ENCODE measurements at places on chromosomes 3 and 15. TPM values are rescaled to one million over a fixed set of nuclear protein-coding genes. Genes with fewer than 3 reads are reported as not detected.
A peak's percentile ranks its signal among the peaks of the same experiment; 100 is the strongest.

- no peak for DNase-seq
Observed at GRCh38 chr15:96997538-96997937, 667.0 kb downstream of the NR2F2 start.

- no peak for DNase-seq
Observed at GRCh38 chr3:10370429-10370828, 49.5 kb upstream of the SEC13 start.

- no peak for DNase-seq
Observed at GRCh38 chr3:87199628-87200027, 27.5 kb upstream of the CHMP2B start.

DNA sequence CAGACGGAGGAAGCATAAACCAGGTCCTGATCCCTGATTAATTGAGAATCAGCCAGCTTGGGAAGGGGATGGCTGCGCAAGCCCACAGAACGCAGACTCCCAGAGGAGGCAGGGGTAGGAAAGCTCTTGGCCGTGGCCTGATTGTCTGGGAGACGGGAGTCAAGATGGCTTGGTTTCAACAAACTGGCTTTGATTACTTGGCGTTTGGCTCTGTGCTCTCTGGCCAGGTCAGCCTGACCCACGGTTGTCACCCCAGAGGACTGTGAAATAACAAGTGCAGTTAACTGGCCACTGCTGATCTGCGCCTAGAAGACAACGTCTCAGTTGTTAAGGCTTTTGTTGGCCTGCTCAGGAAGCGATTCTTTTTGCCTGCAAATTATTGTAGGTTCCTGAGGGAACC lies 387.0 kb upstream of the PROK2 start:
- DNase-seq = no peak

DNA sequence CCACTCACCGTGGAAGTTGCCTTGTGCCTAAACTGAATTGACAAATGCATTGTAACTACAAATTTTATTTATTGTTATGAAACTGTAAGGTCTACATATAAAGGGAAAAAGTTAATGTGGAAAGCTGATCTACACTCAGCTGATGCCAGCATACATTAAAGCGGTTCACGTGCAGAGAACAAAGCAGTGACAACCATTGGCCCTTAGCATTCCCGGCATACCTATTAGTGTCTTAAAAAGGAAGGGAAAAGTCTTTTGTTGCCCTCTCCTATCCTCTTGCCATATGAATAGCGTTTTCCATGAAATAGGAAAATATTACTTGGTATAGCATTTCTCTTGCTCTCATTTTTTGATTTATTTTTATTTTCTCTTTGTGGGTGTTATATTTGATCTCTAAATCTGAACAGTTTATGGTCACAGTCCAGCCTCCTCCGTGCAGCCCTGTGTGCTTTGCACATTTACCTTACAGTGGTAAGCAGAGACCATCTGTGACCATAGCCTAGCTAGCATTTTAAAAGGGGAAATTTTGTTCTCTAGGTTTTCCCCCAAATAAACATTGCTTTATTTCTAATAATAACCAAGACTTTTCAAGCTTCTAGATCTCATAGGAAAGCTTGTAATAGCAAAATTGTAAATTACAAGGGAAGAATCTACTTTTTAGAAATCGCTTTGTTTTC lies 89.7 kb upstream of the CGNL1 start:
- no peak for DNase-seq

The GPR149 gene
- not detected for total RNA-seq

GRCh38 chr15:38768970-38769369 lies 204.4 kb upstream of the RASGRP1 start:
- DNase-seq = no peak

DNA sequence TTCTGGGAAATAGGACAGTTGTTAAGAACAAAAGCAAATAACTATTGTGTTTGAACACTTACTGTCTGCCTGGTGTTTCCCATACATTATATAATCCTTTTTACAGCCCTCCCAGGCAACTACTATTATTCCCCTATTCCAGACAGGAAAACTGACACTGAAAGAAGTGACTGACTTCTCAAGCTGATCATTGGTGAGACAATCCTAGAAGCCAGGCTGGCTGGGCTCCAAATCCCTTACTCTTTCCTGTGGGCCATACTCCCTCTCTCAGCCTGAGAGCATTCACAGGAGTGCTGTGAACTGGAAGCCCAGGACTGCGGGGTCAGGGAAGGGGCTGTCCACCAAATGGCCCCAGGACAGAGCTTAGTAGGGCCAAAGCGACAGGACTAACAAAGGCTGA lies 39.2 kb upstream of the PDE8A start:
- no peak for DNase-seq

The TRIM59 gene
- total RNA-seq = 14.0 TPM

The AAGAB gene
- 28.2 TPM for total RNA-seq

The GPR15 gene
- 10.8 TPM for total RNA-seq

DNA sequence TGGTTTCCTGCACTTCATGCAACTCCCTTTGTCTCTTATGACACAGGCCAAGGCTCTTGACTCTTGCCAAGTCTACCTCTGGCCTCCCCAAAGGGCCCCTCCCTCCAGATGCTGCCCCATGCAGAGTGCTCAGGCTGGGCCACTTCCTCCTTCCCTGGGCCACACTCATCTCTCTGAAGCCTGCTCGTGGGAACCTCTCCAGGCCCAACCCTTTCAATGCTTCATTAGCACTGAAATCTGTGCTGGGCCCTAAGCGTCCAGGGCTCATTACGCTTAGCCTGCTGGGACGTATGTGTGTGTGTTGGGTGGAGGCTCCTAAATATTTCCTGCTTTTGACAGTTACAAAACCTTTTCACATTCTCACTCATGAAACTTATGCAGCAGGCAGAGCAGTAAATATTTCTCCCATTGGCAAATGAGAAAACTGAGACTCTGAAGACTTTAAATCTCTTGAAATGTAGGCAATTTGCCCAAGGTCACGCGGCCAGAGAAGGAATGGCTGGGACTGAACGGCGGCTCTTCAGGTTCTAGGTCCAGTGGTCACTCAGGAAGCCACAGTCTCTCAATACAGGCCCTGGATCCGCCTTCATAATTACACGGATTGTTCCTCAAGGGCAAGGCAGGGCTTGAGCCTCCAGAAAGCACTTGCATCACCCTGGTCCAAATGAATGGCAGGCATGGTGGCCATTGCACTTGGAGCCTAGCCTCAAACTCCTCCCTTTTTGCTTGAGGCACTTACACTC lies 241.7 kb upstream of the HES1 start:
- no peak for DNase-seq

The MEGF11 gene
- not detected for total RNA-seq

DNA sequence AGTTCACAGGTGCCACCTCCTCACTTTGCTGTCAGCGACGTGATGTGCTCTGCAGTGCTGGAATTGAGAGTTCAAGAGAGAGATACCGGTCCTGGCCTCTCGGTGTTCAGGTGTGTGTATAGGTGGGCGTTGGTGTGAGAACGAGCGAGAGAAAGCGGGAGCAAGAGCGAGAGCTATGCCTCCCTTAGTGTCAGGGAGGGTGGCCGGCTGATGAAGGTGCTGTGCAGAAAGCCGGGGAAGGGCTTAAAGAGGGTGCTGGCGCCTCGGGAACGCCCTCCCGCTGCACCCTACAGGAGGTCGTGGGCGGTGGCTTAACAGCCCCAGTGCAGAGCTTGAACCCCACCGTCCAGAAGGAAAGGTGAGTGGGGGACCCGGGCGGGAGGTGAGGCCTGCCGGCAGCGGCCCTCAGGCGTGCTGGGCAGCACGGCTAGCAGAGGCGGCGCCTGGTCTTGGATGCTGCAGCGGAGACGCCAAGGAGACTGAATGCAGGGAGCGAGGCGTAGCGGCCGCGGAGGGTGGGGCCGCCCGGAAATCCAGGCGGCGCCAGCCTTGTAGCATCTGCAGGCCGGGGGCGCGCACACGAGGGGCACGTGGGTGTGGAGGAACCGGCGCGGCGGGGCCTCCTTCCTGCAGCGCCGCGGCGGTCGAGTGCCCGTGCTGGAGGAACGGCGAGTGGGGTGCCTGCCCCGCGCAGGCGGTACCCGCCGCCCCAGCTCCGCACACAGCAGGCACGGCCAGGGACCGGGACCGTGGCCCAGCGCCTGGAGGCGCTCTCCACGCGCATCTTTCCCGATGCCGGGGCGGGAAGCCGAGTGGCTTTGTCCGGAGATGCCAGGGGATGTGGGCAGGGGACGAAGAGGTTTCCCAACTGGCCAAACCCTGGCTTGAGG lies 246.8 kb upstream of the TOPAZ1 start:
- DNase-seq = peak; percentile 17

DNA sequence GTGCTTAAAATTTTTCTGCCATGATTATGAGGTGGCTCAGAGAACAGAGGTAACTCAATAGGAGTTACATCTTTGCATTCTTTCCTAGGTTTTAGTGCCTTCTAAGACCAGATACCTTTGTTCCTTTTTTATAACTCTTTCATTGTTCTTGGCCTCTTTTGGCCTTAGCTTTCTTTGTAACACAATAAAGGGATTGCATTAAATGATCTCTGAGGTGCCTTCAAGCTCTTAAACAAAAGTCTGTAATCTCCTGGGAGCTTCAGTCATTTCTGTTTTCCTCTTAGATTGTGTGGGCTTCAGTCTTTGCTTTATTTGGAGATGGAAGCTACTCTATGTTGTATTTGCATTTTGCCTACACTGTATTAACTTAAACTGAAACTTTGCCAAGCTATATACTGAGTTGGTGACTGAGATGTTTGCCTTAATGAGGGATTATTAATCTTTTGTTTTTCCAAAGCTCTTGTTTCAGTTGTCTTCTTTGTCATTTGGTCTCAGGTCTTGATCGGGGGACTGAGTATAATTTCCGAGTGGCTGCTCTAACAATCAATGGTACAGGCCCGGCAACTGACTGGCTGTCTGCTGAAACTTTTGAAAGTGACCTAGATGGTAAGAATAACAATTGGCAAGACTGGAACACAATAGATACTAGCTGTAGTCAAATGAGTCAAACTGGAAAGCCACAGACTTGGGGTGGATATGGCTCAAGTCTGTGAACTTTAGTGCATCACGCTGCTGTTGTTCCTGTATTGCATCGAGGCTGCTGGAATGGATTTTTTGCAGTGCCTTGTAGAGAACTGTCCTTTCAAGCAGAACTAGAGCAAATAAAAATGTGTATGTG lies 110.3 kb downstream of the HCN4 start:
- DNase-seq = no peak

GRCh38 chr3:120331076-120331475 lies 18.1 kb downstream of the LRRC58 start:
- DNase-seq = no peak

- DNase-seq = no peak
Observed at GRCh38 chr3:111769110-111769991, 89.7 kb upstream of the PHLDB2 start.

- DNase-seq = no peak
Observed at GRCh38 chr3:179430277-179430870, 20.9 kb downstream of the GNB4 start.

GRCh38 chr15:87322265-87322664 lies 934.3 kb downstream of the NTRK3 start:
- DNase-seq = no peak

- DNase-seq = no peak
Observed at GRCh38 chr15:75849167-75849566, 5.9 kb downstream of the UBE2Q2 start.

GRCh38 chr15:63763476-63764123 lies 70.1 kb downstream of the HERC1 start:
- no peak for DNase-seq

The TUSC7 gene
- total RNA-seq = not detected

GRCh38 chr15:58854593-58854992 lies 78.9 kb downstream of the SLTM start:
- no peak for DNase-seq

The GOLGA8G gene
- not detected for total RNA-seq

The HRH1 gene
- total RNA-seq = not detected

The NMB gene
- 1.6 TPM for total RNA-seq

- DNase-seq = no peak
Observed at GRCh38 chr3:78260388-78260787, 1220.5 kb downstream of the ROBO2 start.

DNA sequence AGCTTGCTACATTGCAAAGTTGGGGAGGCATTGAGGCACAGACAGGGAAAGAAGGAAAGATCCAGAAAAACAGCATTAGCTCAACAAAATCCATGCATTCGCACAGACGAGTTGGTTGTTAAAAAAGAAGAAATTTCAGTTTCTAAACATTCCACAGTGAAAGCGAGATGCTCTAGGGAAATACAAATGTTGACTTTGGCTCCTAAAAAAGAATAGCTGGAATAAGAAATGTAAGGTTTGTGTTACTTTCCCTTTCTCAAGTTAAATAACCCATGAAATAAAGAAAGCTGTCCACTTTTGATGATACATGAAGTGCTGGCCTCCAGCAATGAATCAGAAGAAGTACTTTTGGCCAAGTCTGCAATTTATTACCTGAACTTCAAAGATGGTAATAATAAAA lies 465.1 kb downstream of the ERC2 start:
- DNase-seq = no peak

The GOLGA8T gene
- total RNA-seq = not detected

DNA sequence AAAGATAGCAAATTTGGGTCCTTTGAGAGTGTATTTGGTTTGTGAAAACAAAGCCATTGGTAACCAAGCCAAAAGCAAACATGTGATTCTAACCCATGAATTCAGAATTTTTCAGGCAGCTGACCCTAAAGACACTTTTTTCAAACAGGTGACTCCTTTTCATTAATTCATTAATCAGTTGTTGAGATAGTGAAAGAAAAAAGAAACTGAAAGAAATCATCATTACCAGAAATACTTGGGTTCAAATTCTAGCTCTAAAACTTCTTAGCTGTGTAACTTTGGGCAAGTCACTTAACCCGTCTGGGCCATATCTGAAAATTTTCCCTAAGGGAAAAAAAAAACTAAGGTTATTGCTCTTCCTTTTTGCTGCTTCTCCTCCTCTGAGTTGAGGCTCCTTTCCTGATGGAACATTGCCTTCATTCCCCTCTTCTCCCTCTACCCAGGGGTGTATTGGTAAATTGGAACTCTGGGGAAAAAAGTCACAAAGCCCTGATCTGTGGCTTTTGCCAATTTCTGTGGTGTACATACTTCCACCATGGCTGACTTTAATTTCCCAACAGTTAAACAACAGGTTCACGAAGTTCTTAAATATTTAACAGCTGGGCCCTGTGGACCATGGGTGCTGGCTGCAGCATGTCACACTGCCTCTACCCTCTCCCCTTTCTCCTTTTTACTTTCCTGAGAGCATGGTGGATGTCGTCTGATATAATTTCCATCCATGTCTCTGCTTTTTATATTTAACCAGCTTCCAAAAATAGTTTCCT lies 120.3 kb downstream of the ASB7 start:
- no peak for DNase-seq

DNA sequence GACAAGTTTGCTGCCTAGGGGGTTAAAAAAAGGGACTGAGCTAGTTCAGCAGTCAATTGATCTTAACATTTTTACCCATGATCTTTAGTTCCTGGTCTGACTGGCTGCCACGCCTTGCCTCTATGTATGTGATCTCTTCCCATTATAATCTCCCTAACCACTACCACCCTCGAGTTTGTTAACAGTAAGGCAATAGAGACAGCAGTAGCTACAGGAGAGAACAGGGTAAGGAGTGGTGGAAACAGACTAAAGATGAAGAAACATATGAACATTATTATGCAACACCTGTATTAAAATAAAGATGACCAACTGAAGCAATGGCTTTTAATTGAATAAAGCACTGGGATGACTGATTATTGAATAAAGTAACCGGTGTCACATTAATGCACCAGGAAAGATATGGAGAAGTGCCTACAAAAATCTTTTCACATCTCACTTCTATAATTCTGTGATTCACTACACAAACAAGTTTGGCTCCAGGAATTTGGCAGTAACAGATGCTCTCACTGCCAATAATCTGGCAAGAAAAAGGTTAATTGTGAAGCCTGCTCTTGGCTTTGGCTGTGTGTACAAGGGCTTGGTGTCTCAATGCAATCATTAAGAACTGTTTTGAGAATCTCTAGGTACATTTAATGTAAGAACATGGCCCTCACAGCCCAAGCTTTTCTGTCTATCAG lies 95.7 kb downstream of the HHLA2 start:
- no peak for DNase-seq

GRCh38 chr15:56815247-56815646 lies 81.9 kb upstream of the ZNF280D start:
- no peak for DNase-seq

The REC114 gene
- total RNA-seq = not detected

Data from naive thymus-derived CD8-positive, alpha-beta T cell (primary cell).